Hepatocyte (in vitro differentiated cells): ENCODE measurements at places on chromosomes 1 and 21.

DNA sequence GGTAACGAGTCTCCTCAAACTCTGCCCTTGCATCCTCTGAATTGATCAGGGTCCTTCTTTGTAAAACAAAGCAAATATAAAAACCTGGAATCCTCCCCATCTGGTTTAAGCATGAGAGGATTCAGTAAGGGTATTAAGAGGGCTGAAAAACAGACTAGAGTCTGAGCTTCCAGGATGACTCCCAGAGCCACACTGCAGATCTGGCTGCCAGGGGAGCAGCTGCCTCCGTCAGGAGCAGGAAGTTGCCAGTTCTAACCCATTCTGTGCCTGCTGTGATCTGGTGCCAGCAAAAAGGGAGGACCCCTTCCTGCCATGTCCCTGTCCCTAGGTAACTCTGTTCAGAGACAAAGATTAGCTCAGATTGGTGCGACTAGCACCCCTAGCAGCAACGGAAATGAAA lies 27.5 kb downstream of the SERTAD4 start:
- no peak for DNase-seq
- peaks cover 9% of the 10 kb centered on the region for H3K4me1 ChIP-seq
- H3K4me3 ChIP-seq, result no peak overlapping the region
- H3K36me3 ChIP-seq, result no peaks in the 10 kb centered on the region
- H3K27ac ChIP-seq, result no peak overlapping the region
- H3K27me3 ChIP-seq, result peaks cover 7% of the 10 kb centered on the region

DNA sequence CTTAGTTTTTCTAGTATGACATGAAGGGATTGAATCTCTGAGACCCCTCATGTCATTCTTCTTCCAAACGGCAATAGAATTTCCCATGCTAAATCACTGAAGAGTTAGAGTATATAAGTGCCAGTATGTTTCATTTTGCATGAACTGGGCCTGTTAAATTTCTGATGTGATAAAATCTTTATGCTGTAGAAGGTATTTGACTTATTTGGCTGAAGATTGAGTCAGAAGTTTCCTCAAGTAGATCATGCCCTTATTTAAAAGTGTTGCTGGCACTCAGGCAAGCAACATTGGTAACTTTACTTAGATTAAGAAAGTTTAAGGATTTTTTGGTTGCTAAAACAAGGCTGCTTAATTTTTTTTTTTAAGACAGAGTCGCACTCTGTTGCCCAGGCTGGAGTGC lies 13.3 kb downstream of the ATF6 start:
- H3K4me3 ChIP-seq, result no peak overlapping the region
- H3K27me3 ChIP-seq, result no peaks in the 10 kb centered on the region
- no peaks in the 10 kb centered on the region for H3K4me1 ChIP-seq

DNA sequence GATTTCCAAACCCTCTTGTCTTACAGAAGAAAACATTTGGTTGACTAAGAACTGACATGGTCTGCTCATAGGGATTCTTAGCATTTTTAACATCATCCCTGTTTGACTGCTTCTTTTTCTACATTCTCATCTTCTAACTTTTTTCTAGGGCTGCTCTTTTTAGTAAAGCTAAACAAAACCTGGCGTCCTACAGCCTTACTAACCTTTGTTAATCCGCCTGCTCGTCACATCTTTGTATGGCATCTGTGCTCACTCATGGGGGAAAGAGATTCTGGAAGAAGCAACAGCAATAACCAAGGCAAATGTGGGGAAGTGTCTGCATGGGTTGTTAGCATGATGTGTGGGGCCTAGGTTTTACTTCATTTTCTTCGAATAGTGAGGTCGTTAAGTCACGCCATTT lies 92.0 kb downstream of the KIF1B start:
- H3K4me3 ChIP-seq, result no peak overlapping the region
- H3K27ac ChIP-seq, result no peak overlapping the region
- DNase-seq, result no peak
- no peaks in the 10 kb centered on the region for H3K27me3 ChIP-seq

DNA sequence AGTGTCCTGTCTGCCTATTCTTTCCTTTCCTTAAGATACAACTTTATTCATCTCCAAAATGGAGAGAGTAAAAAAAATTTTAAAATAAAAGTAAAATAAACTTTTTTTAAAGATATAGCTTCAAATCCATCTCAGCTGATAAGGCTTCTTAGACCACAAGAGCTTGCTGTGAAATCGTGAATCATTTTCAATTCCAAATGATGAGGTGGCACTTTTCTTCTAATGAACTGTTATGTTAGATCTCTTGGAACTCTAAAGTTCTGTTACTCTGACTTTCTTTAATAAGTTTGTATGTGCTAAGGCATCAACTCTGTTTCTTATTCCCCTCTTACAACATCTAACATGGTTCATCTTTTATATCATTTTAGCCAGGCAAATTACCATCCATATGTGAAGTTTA lies 4.5 kb downstream of the SH3GLB1 start:
- no peak overlapping the region for H3K27ac ChIP-seq
- DNase-seq, result no peak
- H3K4me1 ChIP-seq, result peaks cover 31% of the 10 kb centered on the region
- H3K36me3 ChIP-seq, result no peaks in the 10 kb centered on the region

DNA sequence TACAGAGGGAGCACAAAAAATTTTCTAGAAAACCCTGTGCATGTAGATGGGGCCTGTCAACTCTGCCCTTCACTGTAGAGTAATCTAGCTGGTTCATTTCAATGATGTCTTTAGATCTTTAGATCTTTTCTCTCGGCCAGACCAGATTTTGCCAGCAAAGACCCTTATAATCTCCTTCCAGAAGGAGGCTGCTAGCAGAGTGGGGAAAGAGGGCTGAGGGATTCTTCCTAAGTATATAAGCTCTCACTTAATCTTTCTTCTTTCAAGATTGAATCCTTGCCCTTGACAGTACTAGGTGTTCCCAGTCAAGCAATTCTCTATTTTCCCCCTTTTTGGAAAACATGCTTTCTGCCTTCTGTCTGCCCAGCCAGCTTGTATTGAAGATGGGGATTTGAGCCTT lies 34.3 kb downstream of the BCAS2 start:
- H3K4me3 ChIP-seq, result no peak overlapping the region
- no peaks in the 10 kb centered on the region for H3K27me3 ChIP-seq
- H3K36me3 ChIP-seq, result no peaks in the 10 kb centered on the region
- no peak overlapping the region for H3K27ac ChIP-seq
- H3K4me1 ChIP-seq, result no peaks in the 10 kb centered on the region

DNA sequence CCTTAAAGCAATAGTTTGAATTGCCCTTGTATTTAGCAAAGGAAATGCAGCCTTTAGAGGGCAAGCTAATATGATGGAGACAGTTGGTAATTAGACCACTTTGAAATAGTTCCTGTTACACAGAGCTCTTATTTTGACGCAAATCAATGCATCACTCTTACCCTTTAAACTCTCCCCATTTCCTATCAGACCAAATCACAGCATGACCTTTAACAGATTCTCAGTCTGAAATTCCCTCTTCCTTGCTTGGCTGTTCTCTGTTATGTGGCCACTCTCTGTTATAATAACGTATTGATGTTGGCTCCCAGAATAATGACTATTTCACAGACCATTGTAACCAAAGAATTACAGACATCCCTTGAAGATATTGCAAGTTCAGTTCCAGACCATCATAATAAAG lies 66.9 kb upstream of the NGF start:
- peaks cover 6% of the 10 kb centered on the region for H3K4me1 ChIP-seq
- H3K27ac ChIP-seq, result no peak overlapping the region
- no peak for DNase-seq
- no peak overlapping the region for H3K4me3 ChIP-seq
- no peaks in the 10 kb centered on the region for H3K27me3 ChIP-seq
- H3K36me3 ChIP-seq, result no peaks in the 10 kb centered on the region

- DNase-seq, result no peak
- H3K27me3 ChIP-seq, result no peaks in the 10 kb centered on the region
- no peak overlapping the region for H3K27ac ChIP-seq
These were observed 82.9 kb downstream of the PCBP3 start for GRCh38 chr21:45726438-45726837.

DNA sequence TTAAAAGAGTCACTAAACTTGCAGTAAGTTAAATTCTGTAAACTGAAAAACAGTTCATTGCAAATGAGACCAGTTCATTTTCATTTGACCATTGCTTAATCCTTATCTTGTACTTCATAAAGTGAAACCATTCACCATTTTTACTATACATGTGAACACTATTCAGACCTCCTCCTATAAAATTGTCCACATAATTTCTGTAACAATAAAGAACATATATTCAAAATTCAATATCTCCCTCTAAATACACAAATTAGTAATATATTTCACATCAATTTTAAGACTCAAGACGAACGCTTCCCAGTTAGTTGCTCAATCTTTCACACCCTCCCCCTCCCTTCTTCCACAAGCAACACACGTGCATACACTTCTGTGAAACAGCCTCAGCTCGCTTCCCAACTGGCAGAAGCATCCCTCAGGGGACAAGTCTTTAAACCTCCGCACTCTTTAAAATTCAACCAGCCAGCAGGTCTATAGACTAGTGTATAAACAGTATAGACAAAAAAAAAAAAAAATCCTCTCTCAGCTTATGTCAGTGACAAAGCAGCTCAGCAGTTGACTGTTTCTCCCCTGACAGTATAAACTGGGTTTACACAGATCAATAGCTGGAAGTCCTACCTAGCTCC lies 99.6 kb downstream of the DENND1B start:
- no peaks in the 10 kb centered on the region for H3K27me3 ChIP-seq
- DNase-seq, result peak; percentile 11
- no peaks in the 10 kb centered on the region for H3K36me3 ChIP-seq
- no peak overlapping the region for H3K27ac ChIP-seq

GRCh38 chr1:206489980-206490770 lies 17.2 kb upstream of the RASSF5 start:
- peaks cover 6% of the 10 kb centered on the region for H3K4me1 ChIP-seq
- H3K27ac ChIP-seq, result no peak overlapping the region
- no peaks in the 10 kb centered on the region for H3K36me3 ChIP-seq
- H3K27me3 ChIP-seq, result no peaks in the 10 kb centered on the region
- peak; percentile 82 for DNase-seq

GRCh38 chr1:37288900-37289299 lies 185.5 kb upstream of the ZC3H12A start:
- DNase-seq, result no peak
- no peaks in the 10 kb centered on the region for H3K36me3 ChIP-seq
- H3K4me3 ChIP-seq, result no peak overlapping the region
- peaks cover 11% of the 10 kb centered on the region for H3K27me3 ChIP-seq
- no peak overlapping the region for H3K27ac ChIP-seq
- no peaks in the 10 kb centered on the region for H3K4me1 ChIP-seq

DNA sequence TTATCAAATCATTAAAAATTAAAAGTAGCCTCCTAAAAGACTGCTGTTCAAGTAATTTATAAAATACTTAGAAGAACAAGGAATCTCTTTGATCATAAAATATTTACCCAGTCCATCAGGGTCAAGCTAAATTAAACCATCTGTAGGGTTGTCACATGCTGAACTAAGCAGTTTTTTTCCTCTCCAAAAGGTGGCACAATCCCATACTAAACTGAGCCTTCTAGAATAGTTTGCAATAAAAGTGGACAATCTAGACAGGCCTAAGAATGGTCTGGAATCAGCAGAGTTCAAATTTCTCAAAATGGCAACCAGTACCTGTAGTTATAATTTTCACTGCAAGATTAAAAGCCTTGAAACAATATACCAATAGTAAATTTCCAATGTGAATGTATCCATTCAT lies 194.8 kb downstream of the EIF4G3 start:
- H3K36me3 ChIP-seq, result no peaks in the 10 kb centered on the region
- no peak overlapping the region for H3K4me3 ChIP-seq
- DNase-seq, result peak; percentile 18
- no peaks in the 10 kb centered on the region for H3K4me1 ChIP-seq
- H3K27ac ChIP-seq, result no peak overlapping the region

- no peaks in the 10 kb centered on the region for H3K27me3 ChIP-seq
- H3K27ac ChIP-seq, result no peak overlapping the region
- no peaks in the 10 kb centered on the region for H3K36me3 ChIP-seq
- H3K4me1 ChIP-seq, result no peaks in the 10 kb centered on the region
- no peak overlapping the region for H3K4me3 ChIP-seq
These were observed 1271.0 kb downstream of the BRINP3 start for GRCh38 chr1:189206617-189207016.

- no peaks in the 10 kb centered on the region for H3K36me3 ChIP-seq
- H3K27me3 ChIP-seq, result no peaks in the 10 kb centered on the region
- no peak for DNase-seq
- no peaks in the 10 kb centered on the region for H3K4me1 ChIP-seq
- H3K4me3 ChIP-seq, result no peak overlapping the region
- no peak overlapping the region for H3K27ac ChIP-seq
These were observed 246.7 kb upstream of the NFIA start for GRCh38 chr1:60835649-60836048.

GRCh38 chr1:154953611-154954038 lies 2.3 kb downstream of the PBXIP1 start:
- H3K4me3 ChIP-seq, result no peak overlapping the region
- no peak for DNase-seq
- H3K4me1 ChIP-seq, result peaks cover 29% of the 10 kb centered on the region
- no peaks in the 10 kb centered on the region for H3K36me3 ChIP-seq

DNA sequence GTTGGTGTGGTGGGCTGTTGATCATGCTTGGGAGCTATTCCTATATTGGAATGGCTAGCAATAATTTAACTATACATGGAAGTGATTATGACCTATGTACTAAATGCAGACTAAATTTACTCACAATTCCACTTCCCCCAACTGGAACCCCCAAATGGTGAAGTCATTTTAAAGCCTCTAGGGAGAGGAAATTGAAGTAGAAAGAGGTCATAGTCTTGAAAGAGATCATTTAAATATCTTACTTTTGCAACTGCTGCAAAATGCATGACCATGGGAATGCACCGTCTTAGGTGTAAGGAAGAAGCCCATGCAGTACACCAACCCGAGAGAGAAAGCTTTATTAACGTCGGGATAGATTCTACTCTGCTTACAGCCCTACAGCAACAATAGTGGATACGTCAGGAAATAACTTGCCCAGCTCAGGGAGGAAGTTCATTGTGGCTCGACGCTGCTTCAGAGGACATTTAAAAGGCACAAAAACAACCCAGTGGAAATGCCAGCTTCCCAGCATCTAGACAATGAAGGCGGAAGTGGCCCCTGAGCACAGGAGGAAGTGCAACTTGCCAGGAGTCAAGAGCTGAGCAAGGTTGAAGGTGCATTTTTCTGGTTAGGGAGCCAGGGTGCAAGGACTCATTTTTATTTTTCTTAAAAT lies 26.5 kb downstream of the CYYR1 start:
- no peaks in the 10 kb centered on the region for H3K27me3 ChIP-seq
- H3K4me1 ChIP-seq, result no peaks in the 10 kb centered on the region
- DNase-seq, result no peak
- H3K4me3 ChIP-seq, result no peak overlapping the region

DNA sequence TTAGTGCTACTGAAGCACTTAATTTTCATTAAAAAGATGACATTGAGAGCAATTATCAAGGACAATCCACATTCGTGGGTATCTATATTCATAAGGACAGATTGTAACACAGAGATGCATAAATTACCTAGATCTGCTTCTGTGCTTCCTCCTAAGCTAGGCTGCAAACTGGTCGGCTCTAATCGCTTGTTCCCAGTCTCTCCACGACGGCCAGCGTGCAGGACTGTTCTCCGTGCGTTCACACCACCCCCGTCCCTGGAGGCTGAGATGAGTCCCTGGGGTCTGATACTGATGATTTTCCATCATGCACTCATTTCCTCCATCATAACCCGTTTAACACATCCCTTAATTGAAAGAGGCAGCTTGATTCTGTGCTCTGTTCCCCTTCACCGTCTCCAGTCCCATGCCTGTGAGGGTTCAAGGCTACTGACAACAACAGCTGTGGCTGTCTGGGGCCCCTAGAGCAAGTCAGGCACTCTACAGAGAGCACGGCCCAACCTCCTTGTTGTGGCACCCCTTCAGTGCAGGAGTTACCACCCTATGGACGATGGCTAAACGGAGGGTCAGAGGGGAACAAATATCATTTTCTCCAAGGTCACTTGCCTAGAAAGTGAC lies 469.6 kb downstream of the NPHP4 start:
- no peak overlapping the region for H3K27ac ChIP-seq
- H3K36me3 ChIP-seq, result no peaks in the 10 kb centered on the region
- no peaks in the 10 kb centered on the region for H3K27me3 ChIP-seq
